Activated CD4-positive, alpha-beta T cell treated with anti-CD3 and anti-CD28 coated beads for 1 hour (primary cell): ENCODE measurements at places on chromosomes 16 and 17.

DNA sequence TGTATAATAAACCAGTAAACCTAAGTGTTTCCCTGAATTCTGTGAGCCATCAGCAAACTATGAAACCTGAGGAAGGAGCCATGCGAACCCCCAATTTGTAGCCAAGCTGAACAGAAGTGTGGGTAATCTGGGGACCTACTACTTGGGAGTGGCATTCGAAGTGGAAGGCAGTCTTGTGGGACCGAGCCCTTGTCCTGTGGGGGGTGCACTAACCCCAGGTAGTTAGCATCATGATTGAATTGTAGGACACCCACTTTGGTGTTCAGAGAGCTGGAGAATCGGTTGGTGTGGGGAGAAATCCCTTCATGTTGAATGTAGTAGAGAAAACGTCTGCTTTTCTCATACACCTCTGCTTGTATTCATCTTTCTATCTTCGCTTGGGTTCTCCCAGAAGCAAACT lies 79.7 kb upstream of the CPHXL start:
- DNase-seq = no peak

- no peak for DNase-seq
These were observed 3.5 kb downstream of the CRHR1 start for GRCh38 chr17:45787656-45788055.

DNA sequence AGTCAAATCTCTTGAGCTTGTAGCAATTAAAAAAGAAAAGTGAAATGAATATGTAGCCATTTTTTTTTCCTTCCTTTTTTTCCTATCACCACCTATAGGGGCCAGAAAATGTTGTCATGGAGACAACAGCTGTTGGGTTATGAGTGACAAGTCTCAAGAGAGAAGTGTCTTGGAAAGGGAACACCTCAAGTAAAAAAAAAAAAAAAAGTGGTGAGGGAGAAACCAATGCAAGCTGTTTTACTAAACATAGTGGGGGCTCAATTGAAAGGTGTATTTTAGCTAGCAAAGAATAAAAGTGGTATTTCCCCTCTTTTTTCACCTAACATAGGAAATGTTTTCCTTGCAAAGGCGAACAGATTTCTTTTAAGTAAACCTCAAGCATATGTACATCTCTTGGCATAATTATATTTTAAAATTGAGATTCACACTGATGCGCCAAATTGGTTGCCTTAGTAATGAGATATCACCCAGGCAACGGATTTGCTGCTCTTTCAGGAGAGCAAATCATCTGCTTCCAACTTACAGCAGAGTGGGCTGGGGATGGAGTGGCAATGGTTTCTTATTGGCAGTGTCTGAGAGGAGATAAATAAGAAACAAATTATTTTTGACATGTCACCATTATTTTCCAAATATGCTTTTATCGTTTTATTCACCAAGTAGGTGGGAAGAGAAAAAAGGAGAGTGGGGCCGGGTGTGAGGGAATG lies 183.6 kb downstream of the MYO1D start:
- DNase-seq = no peak

DNA sequence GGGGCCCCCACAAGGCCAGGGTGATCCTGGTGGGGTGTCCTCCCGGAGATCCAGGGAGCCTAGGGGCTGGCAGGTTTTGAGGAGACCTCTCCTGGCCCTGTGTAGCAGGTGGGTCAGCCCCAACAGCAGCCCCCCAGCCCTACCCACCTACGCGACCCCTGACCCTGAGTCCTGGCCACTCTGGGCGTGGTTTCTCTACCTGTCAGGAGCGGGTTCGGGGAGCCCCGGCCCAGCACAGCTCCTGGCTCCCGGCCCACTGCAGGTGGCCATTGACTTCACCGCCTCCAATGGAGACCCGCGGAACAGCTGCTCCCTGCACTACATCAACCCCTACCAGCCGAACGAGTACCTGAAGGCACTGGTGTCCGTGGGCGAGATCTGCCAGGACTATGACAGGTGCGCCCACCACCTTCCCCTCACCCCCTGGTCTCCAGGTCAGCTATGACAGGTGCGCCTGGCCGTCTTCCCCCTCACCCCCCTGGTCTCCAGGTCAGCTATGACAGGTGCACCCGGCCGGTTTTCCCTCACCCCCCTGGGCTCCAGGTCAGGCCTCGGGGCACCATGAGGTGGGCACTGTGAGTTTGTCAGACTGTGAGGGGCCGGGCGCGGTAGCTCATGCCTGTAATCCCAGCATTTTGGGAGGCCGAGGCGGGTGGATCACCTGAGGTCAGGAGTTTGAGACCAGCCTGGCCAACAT lies 13.0 kb downstream of the CPNE7 start:
- DNase-seq = no peak

- DNase-seq = peak; percentile 33
These were observed 19.6 kb upstream of the KANSL1 start for GRCh38 chr17:46212634-46213435.

DNA sequence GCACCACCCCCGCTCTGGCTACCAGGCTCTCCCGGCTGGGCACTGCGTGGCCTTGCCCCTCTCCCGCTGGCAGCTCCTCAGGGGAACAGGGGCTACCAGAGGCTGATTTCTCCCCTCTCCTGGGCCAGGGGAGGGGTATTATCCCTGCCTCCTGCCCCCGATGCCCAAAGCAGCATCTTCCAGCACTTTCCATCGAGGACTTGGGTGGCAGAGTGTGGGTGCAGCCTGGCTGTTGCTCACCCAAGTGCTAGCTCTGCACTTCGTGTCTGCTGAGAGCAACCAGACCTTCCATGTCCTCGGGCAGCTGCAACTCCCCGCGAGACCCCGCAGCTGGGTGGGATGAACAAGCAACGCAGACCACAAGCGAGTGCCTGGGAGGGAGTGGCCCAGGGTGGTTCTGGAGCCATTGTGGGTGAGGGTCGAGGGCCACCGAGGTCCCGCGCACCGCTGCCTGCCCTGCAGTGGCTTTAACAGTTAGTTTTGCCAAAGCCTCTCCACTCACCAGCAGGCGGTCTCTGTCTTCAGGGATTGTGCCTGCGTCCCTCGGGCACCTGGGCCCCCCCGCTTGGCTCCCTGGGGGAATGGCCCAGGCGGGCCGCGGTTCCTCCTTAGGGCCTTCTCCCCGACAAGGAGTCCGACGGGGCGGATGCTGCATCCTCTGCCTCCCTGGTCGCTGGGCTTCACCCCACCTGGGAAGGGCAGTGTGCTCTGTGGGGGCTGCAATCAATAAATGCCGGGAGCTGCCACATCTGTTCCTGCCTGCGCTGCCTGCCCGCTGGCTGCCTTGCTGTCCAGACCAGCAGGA lies 8.4 kb downstream of the SLC25A10 start:
- no peak for DNase-seq

DNA sequence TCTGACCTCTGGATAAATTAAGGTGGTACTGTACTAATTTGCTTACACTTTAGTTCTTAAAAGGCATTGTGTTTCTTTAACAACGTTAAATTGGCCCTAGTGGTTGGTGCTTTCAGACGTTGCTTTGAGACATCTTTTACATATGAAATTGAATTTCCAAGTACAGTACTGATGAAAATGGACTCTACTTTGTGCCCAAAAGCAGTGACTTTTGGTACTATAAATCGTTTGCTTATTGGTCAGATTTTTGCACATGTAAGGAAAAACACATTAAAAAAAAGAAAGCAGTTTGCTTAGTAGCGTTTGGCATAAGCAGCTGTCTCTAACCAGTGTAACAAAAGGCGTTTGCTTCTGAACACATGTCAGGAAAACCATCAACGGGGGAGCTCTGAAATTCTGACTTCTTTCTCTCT lies 139.6 kb downstream of the CDK5R1 start:
- DNase-seq = no peak

GRCh38 chr16:19295393-19295792 lies 9.9 kb downstream of the CLEC19A start:
- DNase-seq = no peak

GRCh38 chr17:75325348-75325747 lies 36.1 kb upstream of the SLC25A19 start:
- DNase-seq = no peak

DNA sequence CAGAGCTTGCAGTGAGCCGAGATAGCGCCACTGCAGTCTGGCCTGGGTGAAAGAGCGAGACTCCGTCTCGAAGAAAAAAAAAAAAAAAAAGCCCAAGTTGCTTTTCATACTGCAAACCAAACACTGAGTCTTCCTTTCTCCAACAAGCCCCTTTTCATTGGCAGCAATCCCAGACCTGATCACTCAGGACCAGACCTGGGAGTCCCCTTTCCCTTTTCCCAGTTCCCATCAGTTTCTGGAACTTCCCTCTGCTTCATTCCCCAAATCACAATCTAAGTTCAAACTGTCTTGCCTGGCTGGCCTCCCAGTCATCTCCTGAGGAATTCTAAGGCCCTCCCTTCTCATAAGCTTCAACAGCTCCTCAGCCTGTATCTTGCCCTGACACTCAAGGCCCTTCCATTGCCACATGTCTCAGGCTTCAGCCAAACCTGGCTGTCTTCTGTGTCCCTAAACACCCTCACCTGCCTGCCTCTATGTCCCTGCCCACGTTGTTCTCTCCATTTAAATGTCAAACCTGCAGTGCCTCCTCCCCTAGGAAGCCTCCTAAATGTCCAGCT lies 11.8 kb upstream of the PHF12 start:
- DNase-seq = no peak

DNA sequence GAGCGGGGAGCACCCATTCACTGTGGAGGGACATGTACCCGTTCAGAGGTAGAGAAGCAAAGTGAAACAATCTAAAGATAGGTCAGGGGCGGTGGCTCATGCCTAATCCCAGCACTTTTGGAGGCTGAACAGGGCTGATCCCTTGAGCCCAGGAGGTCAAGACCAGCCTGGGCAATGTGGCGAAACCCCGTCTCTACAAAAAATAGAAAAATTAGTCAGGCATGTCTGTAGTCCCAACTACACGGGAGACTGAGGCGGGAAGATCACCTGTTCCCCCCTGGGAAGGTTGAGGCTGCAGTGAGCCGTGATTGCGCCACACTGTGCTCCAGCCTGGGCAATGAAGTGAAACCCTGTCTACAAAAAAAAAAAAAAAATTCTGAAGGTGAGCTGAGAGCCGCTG lies 21.7 kb downstream of the MYL4 start:
- no peak for DNase-seq

GRCh38 chr16:83968891-83969649 lies 1.0 kb downstream of the NECAB2 start:
- no peak for DNase-seq

GRCh38 chr17:67629971-67630320 lies 87.8 kb upstream of the NOL11 start:
- DNase-seq = no peak
